ENCODE measurements at places on chromosomes 5 and 9. TPM values are rescaled to one million over a fixed set of nuclear protein-coding genes. Genes with fewer than 3 reads are reported as not detected.

GRCh38 chr9:5842929-5843793 is 10.2 kb upstream of the ERMP1 start:
- DNase-seq: no peak

- DNase-seq: no peak
These were observed 76.2 kb upstream of the LPAR1 start for GRCh38 chr9:111114486-111114885.

- no peak for DNase-seq
These were observed 47.4 kb upstream of the GLDC start for GRCh38 chr9:6692881-6693361.

DNA sequence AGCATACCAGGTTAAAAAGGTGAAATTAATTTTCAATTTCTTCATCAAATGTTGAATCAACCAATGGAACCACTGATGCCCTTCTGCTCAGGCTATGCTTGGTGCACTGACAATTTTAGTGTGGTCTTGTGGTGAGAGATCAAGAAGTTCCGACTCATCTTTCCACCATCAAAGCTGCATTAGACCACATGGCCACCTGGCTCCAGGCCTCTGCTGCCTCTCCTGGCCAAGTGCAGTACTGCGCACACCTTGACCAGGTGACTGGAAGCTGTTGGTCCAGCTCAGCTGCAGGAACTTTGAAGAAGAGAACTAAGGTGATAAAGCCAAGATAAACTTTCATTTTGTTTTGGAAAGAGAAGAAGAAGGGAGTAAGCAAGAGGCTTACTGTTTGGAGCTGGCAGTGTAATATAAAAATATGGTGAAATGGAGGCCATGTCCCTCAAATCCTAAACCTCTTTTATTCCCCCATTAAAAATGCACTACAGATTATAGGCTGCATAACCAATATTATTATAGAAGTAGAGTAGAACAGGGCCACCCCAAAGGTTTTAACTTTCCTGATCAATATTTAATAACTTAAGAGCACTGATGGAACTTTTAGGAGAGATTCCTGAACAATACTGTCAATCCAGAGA is 315.5 kb upstream of the C9orf72 start:
- DNase-seq: no peak

The ZFP2 gene
- 3.0 TPM for total RNA-seq

The TMEM174 gene
- total RNA-seq: not detected

The FBP1 gene
- total RNA-seq: 231 TPM

- no peak for DNase-seq
These were observed 10.2 kb downstream of the CMYA5 start for GRCh38 chr5:79699763-79700400.

DNA sequence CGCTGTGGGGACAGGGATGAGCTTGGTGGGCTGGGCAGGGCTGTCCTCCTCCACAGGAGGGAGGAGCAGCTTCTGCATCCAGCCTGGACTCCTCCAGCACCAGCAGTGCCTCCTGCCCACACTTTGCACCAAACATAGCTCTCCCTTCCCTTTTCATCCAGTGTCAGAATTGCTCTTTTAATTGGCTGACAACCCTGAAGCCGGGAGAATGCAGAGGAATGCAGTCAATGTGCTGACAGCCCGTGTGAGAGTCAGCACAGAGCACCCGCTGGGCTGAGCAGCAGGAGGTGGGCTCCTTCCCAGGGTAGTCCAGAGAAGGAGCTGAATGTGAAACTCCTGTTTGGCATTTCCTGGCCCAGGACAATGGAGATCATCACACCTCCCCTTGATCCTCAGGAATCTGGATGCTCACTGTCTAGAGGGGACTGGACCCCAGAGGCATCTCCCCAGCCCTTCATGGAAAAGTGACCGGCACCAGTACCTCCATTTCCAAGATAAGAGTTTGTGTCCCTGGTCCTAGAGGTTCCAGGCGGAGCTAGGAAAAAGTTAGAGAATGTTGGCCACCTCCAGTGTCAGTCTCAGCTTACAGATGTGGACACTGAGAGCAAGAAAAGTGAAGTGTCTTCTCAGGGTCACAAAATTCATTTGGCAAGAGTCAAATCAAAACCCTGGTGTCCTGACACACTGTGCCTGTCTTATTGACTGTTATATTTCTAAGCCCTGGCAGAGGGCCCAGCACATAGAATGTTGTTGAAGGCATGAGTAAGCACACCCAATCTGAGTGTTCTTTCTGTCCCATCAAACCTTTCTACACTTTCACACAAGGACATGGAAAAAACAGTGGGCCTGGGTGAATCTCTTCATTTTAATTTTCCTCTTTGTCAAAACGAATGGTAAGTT is 202.1 kb downstream of the SNX18 start:
- no peak for DNase-seq

The NTNG2 gene
- 2.2 TPM for total RNA-seq

Measured in ureter (tissue), 1 donor.